ENCODE measurements at places on chromosomes 13 and 19.

DNA sequence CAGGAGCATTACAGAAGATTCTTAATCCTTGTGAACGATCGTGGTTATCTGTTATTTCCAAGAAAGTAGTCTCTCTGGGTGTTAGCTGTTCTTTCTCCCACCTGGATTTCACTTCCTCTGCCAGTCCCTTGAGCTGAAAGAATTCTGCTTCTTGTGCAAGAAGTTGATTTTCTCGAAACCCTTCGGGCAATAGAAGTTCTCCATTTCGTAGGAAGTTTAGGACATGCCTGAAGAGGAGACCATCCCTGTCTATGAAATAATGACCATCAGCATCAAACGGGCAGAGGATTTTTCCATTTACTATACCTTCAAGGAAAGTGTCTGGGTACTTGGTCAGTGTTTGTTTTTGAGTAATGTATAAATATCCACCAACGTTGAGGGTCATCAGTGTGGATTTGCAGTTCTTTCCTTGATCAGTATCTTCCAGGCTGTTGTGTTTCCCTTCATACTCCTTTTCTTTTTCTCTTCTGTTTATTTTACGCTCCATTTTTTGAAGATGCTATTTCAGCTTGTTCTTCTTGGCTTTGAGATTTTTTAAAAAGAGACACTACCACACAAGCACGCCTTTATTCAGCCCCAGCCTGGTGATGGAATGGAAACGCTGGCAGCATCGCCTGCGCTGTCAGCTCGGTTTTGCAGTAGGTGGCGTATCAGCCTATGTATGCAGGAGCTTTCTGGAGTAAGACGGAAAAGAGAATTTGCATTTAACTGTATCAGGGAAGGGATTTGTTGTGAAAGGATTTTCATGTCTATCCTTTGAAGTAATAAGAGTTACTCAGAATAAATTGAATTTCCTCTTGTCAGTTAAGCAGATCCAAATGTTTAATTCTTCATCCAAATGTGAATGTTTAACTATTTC, 6.5 kb downstream of the KCTD4 start:
- H3K27ac ChIP-seq = no peak overlapping the region
- DNase-seq = no peak
- H3K4me1 ChIP-seq = peaks cover 7% of the 10 kb centered on the region

- no peak for DNase-seq
- no peaks in the 10 kb centered on the region for H3K4me1 ChIP-seq
- no peak overlapping the region for H3K4me3 ChIP-seq
These were observed 619.8 kb downstream of the DCT start for GRCh38 chr13:93859716-93860115.

- DNase-seq = no peak
- peaks cover 8% of the 10 kb centered on the region for H3K4me1 ChIP-seq
- no peak overlapping the region for H3K27ac ChIP-seq
These were observed 63.5 kb downstream of the ALOX5AP start for GRCh38 chr13:30798776-30799355.

- DNase-seq = no peak
- no peaks in the 10 kb centered on the region for H3K27me3 ChIP-seq
- H3K36me3 ChIP-seq = no peaks in the 10 kb centered on the region
- peak overlapping the region; percentile 40 for H3K27ac ChIP-seq
- H3K4me3 ChIP-seq = no peak overlapping the region
- peaks cover 51% of the 10 kb centered on the region for H3K4me1 ChIP-seq
These were observed 22.3 kb downstream of the GARRE1 start for GRCh38 chr19:34276614-34277013.

DNA sequence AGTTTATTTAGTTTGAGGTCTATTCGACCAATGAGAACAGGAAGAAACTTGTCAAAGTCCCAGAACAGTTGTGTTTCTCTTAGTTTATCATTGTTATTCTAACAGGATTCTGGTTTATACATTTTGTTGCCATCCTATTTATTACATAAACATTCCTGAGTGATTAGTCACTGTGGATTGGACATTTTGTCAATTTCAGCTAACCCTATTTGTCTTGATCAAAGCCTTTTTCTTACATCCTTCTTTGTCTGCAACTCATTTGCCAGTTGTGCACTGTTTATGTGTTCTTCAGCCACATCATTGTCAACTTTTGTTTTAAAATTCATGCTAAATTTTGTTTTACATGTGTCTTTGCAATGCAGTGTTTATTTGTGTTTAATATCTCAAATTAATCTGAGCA, 886.0 kb upstream of the SLC10A2 start:
- no peaks in the 10 kb centered on the region for H3K27me3 ChIP-seq
- no peak overlapping the region for H3K4me3 ChIP-seq
- no peaks in the 10 kb centered on the region for H3K36me3 ChIP-seq

DNA sequence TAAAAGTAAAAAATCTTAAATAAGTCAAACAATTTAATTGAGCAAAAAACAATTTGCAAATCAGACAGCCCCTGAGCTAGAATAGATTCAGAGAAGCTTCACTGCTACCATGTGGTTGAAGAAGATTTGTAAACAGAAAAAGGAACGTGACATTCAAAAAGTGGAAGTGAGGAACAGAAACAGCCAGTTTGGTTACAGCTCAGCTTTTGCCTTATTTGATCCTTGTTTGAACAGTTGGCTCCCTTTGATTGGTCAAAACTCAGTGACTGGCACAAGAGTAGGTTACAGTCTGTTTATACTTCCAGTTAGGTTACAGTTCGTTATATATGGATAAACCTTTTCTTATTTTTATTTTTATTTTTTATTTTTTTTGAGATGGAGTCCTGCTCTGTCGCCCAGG, 5.8 kb downstream of the ZNF221 start:
- peaks cover 3% of the 10 kb centered on the region for H3K36me3 ChIP-seq
- H3K4me3 ChIP-seq = no peak overlapping the region
- H3K27me3 ChIP-seq = no peaks in the 10 kb centered on the region
- no peak overlapping the region for H3K27ac ChIP-seq
- DNase-seq = no peak

DNA sequence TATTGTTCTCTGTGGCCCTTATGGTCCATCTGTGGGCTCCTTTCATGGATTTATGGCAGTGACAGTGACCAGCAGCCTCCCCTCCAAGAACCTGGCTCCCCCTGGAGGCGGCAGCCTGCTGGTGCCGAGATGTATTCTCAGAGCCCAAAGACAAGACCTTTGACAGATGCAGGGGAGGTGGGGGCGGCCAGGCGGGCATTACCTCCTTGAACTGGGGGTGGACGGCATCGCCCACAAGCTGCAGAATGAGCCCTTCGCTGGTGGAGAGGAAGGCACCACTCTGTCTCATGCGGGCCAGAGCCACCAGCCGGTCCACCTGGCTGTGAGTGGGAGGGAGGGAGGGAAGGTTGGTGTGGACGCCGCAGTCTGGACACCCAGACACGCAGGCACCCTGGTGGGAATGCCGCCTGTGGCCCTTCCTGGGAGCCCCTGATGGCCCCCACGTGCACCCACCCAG, 6.6 kb downstream of the ISOC2 start:
- H3K4me1 ChIP-seq = peaks cover 17% of the 10 kb centered on the region
- no peaks in the 10 kb centered on the region for H3K36me3 ChIP-seq
- peak; percentile 57 for DNase-seq
- H3K27ac ChIP-seq = no peak overlapping the region
- no peak overlapping the region for H3K4me3 ChIP-seq
- peaks cover 17% of the 10 kb centered on the region for H3K27me3 ChIP-seq

DNA sequence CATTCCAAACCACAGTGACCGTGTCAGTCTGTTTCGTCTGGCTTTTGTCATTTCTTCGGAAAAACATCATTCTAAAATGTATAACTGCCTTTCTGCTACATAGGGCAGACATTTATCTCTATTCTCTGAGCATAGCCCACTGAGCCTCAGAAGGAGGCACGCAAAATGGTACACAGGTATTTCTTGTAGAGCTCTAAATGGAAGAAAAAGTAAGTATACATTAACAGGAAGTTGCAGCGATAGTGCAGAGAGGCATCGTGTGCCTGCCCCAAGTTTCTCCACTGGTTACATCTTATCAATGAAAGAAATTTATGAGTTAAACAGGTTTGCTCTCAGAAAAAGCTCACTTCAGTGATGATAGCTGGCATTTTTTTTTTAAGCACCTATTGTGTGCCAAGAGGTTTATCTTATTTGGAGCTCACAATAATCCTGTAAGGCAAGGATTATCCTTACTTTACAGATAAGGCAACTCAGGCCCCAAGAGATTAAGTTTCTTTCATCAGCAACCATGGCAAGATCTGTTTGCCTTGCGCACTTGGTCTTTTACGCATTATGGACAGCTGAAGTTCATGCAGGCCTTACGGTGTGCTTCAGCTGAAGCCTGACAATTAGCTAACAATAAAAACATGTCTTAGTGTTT, 1.2 kb upstream of the RCBTB2 start:
- H3K27ac ChIP-seq = no peak overlapping the region
- H3K27me3 ChIP-seq = peaks cover 16% of the 10 kb centered on the region
- no peak overlapping the region for H3K4me3 ChIP-seq
- H3K4me1 ChIP-seq = peaks cover 20% of the 10 kb centered on the region
- no peak for DNase-seq

- H3K27me3 ChIP-seq = no peaks in the 10 kb centered on the region
- peaks cover 7% of the 10 kb centered on the region for H3K4me1 ChIP-seq
- H3K27ac ChIP-seq = no peak overlapping the region
These were observed 85.2 kb downstream of the MBNL2 start for GRCh38 chr13:97307118-97307881.

- H3K27ac ChIP-seq = peak overlapping the region; percentile 99
- H3K36me3 ChIP-seq = no peaks in the 10 kb centered on the region
- DNase-seq = peak; percentile 81
- H3K4me3 ChIP-seq = no peak overlapping the region
These were observed 1.1 kb upstream of the ZNF763 start for GRCh38 chr19:11963566-11964355.

GRCh38 chr13:19185086-19185864, 3.7 kb upstream of the TUBA3C start:
- no peaks in the 10 kb centered on the region for H3K4me1 ChIP-seq
- H3K4me3 ChIP-seq = no peak overlapping the region
- no peaks in the 10 kb centered on the region for H3K36me3 ChIP-seq
- no peaks in the 10 kb centered on the region for H3K27me3 ChIP-seq
- DNase-seq = no peak

DNA sequence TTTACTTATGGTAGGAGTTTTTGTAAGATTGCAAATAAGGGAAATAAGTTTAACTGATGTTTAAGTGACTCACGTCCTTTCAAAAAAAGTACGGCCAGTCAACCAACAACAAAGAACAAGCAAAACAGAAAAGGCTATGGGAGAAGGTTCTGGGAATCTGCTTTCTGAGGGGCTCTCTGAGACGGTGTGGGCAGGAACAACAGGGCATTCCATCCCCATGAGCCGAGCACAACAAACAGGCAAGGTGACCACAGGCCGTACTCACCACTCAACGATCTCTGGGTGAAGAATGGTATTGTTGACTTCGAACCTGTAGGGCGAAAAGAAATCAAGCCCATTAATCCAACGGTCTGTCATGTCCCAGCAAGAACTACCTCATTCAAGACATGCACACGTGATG, 43.8 kb downstream of the PEPD start:
- H3K36me3 ChIP-seq = peaks cover 11% of the 10 kb centered on the region
- H3K4me1 ChIP-seq = no peaks in the 10 kb centered on the region
- no peaks in the 10 kb centered on the region for H3K27me3 ChIP-seq
- H3K4me3 ChIP-seq = no peak overlapping the region

- H3K36me3 ChIP-seq = no peaks in the 10 kb centered on the region
- no peak for DNase-seq
- no peaks in the 10 kb centered on the region for H3K4me1 ChIP-seq
- H3K27ac ChIP-seq = no peak overlapping the region
- H3K27me3 ChIP-seq = no peaks in the 10 kb centered on the region
These were observed 224.4 kb upstream of the HTR2A start for GRCh38 chr13:47121092-47121763.

DNA sequence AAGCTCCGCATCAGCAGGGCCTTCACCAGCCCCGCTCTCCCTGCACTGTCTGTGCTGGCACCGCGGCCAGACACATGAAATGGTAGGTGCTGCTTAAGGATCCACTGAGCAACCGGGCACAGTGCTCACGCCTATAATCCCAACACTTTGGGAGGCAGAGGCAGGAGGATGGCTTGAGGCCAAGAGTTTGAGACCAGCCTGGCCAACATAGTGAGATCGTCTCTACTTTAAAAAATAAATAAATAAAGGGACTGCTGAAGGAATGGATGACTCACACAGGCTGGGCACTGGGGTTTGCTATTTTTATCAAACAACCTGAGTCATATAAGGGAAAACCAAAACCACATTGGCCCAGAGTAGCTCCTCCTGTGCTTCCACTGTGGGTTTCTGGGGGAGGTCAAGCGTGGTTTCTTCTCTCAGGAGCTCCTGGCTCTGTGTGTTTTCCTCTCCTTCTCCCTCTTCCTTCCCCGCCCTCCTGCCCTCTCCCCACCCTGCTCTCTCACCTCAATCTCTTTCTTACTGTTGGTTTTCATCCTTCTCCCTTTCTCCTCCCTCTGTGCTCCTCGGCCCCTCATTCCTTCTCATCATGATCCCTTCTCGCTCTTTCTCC, 21.3 kb downstream of the VRK3 start:
- no peak overlapping the region for H3K4me3 ChIP-seq
- H3K27me3 ChIP-seq = no peaks in the 10 kb centered on the region
- no peak for DNase-seq
- no peak overlapping the region for H3K27ac ChIP-seq
- H3K4me1 ChIP-seq = no peaks in the 10 kb centered on the region

DNA sequence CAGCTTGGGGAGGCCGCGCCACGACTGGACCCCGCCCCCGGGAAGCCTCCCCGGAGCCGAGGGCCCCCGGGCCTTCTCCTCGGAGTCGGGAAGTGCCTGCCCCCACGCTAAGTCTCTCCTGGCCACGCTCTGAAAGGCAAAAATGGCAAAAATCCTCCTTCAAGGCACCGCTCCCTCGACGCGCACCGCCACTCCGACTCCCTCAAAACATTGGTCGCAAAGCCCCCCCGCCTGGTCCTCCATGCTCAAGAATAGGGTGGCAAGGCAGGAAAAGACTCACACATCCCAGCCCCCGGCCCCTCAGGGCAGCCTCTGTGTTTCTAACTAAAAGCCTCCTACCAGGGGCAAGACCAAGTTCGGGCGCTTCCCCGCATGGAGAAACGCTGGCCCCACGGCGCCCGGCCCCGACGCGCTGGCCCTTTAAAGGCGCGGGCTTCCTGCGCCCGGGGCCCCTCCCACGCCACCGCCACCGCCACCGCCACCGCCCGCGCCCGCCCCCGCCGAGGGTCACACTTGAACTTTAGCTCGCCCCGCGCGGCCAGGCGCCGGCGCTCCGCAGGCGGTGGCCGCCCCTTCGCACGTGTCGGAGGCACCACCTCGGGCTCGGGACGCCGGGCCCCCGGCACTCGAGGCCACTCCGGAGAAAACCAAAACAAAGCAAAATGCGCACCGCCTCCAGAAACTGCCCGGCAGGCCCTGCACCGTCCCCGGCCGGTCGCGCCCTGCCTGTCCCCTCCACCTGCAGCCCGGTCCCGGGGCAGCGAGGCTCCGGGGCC, 1.9 kb downstream of the FOXO1 start:
- DNase-seq = peak; percentile 83
- no peaks in the 10 kb centered on the region for H3K36me3 ChIP-seq
- H3K4me3 ChIP-seq = peak overlapping the region; percentile 84
- H3K27me3 ChIP-seq = no peaks in the 10 kb centered on the region
